NB4 (cell line): ENCODE measurements at places on chromosomes 5 and 9.
A peak's percentile ranks its signal among the peaks of the same experiment; 100 is the strongest.

GRCh38 chr5:173969167-173970049, 19.6 kb upstream of the C5orf47 start:
- DNase-seq, result no peak

DNA sequence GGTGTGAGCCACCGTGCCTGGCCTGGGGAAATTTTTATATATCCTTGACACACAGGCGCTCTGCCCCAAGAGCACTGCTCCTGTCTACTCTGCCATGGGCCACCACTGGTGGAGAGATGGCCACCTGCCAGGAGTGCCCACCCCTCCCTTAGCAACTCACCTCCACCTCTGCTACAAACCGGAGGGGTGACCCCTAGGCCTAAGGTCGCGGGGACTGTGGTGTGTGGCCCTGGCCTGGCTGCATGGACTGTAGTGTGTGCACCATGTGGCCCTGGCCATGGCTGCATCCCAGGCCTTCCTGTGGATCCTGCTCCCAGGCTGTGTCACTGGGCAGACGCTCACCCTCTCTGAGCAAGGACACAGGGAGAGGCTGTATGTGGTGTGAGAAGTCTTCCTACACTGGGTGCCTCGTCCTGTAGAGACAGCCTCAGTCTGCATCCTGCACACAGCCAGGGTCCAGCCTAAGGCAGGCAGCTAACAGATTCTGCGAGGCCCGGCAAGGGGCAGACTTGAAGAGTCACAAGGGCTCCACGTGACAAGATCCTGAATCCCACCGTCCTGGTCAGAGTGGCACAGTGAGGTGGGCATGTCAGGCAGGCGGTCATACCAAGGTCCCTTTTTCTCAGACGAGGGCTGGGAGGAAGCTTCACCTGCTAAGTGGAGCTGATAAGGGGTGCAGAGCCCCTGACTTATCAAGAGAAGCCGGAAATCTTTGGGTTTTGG, 10.3 kb downstream of the NINJ1 start:
- no peak for DNase-seq

- DNase-seq, result no peak
These were observed 313.6 kb downstream of the KCTD16 start for GRCh38 chr5:144484124-144484897.

- no peak for DNase-seq
These were observed 18.8 kb downstream of the SRD5A1 start for GRCh38 chr5:6652025-6652424.

GRCh38 chr9:130780415-130780814, 54.6 kb upstream of the ABL1 start:
- DNase-seq, result no peak

DNA sequence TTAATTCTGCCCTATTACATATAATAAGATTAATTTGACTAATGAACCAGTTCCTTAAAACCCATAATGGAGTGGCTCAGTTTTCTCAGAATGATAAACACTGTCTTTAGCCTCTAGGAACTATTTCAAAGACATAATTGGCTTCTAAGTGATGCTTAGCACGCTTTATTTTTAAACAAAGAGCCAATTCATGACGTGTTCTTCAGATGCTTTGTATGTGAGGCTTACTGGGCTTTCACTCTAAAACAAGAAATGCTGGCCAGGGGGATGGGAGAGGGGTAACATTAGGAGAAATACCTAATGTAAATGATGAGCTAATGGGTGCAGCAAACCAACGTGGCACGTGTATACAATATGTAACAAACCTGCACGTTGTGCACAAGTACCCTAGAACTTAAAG, 7.6 kb upstream of the SFXN1 start:
- no peak for DNase-seq

DNA sequence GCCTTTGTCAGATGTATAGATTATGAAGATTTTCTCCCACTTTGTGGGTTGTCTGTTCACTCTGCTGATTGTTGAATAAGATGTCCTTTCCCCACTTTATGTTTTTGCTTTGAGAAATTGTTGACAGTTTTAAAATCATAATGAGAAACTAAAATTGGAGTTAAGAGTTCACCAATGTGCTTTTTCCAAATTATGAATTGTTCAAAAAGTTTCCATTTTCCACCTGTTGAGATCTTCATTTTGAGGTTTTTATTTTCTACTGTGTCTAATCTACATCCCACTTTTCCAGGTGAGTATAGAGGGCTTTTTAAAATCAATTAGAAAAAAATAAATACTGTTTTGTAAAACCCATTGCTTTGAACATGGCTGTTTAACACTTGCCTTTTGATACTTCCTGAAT, 55.8 kb downstream of the LNPEP start:
- no peak for DNase-seq

GRCh38 chr9:124849801-124850200, 3.5 kb upstream of the WDR38 start:
- DNase-seq, result no peak

GRCh38 chr5:6715758-6716628, 2.8 kb downstream of the TENT4A start:
- peak; percentile 49 for DNase-seq

DNA sequence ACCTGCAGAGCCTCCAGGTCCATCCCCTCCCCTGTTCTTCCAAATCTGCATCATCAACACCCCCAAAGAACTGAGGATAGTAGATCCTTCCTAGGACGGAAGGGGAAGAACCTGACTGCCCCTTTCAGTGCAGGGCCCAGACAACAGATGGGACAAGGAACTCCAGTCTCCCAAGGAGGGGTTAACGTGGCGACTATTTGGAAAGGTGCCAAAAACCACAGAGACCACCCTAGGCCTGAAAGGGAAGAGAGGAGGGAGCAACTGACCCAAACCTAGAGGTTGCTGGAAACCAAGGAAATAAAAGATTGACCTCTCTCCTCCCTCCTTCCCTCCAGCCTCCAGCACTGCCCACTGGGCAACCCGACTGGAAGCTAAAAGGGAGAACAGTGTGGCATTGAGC, 59.7 kb upstream of the NEURL1B start:
- no peak for DNase-seq
